ENCODE measurements at places on chromosomes 7 and 10. TPM values are rescaled to one million over a fixed set of nuclear protein-coding genes. Genes with fewer than 3 reads are reported as not detected.

The FAS gene
- total RNA-seq = 6.1 TPM

The NDUFB8 gene
- 35.5 TPM for total RNA-seq

- no peak overlapping the region for H3K4me3 ChIP-seq
- H3K27ac ChIP-seq = no peak overlapping the region
- DNase-seq = no peak
These were observed 78.3 kb downstream of the SLC25A40 start for GRCh38 chr7:87797798-87798403.

The LRWD1 gene
- total RNA-seq = 9.3 TPM

DNA sequence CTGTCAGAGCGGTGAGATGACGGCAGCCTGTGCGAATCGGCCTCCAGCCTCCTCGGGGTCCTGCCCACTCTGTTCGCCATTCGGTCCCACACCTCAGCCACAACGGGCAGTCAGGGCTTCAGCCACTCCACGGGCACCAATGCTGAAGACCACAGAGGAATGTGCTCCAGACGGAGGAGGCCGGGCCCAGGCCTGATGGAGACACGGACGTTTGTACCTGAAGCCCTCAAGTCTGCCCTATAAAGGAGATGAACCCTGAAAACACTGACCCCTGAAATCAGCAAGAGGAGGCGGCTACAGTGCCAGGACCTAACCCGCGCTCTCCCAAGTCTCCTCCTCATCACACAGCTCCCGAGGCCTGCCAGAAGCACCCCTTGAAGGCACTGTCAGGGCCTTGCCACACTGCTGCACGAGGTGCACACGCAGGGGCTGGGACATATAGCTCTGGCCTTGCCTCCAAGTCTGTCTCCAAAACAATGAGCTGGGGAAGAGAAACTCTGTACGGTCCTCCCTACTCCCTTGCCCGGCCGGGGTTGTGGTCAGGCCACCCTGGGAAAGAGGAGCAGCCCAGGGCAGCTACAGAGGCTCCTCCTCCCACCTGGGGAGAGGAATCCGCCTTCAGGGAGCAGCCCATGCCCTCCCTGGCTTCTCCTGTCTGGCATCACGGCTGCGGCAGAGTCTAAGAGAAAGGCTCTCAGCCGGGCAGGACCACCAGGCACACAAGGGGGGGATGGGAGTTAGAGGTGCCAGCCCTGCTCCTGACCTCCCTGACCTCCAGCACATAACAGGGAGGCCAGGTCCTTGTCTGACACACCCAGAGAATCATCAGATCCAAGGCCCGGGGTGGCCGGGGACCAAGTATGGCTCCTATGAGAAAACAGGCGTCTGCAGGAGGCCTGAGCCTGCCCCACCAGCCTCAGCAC lies 310.1 kb downstream of the PTPRN2 start:
- H3K27me3 ChIP-seq = no peaks in the 10 kb centered on the region
- peak; percentile 33 for DNase-seq

The IKZF1 gene
- total RNA-seq = 0.93 TPM

GRCh38 chr7:111730476-111731300 lies 168.4 kb upstream of the IMMP2L start:
- no peak overlapping the region for H3K4me3 ChIP-seq
- no peaks in the 10 kb centered on the region for H3K36me3 ChIP-seq
- H3K27ac ChIP-seq = no peak overlapping the region

- no peaks in the 10 kb centered on the region for H3K36me3 ChIP-seq
- DNase-seq = no peak
- H3K4me1 ChIP-seq = no peaks in the 10 kb centered on the region
- H3K27me3 ChIP-seq = no peaks in the 10 kb centered on the region
- H3K27ac ChIP-seq = no peak overlapping the region
- no peak overlapping the region for H3K4me3 ChIP-seq
These were observed 293.6 kb downstream of the CSTF2T start for GRCh38 chr10:51405580-51406351.

GRCh38 chr7:42747044-42747443 lies 164.8 kb downstream of the C7orf25 start:
- H3K27me3 ChIP-seq = no peaks in the 10 kb centered on the region
- H3K4me1 ChIP-seq = no peaks in the 10 kb centered on the region
- no peak overlapping the region for H3K4me3 ChIP-seq
- DNase-seq = no peak

DNA sequence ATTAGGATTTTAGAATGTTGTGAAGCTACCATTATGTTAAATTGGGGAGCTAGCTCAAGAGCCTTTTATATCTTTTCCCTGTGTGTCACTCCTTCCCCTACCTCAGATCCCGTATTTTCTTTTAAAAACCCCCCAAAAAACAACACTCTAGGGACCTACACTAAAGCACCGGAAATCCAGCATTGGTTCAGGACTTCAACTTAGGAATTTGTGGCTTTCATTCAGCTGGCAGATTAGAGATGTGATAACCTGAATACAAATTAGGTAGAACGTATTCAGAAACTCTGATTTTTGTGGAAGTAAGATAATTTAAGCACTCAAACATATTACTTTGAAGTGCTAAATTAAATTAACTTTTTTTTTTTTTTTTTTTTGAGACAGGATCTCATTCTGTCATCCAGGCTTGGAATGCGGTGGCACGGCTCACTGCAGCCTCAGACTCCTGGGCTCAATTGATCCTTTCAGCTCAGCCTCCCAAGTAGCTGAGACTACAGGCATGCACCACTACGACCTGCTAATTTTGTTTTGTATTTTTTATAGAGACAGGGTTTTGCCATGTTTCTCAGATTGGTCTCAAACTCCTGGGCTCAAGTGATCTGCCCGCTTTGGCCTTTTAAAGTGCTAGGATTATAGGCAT lies 6.8 kb downstream of the TBC1D12 start:
- H3K4me3 ChIP-seq = no peak overlapping the region
- no peak overlapping the region for H3K27ac ChIP-seq
- peaks cover 25% of the 10 kb centered on the region for H3K4me1 ChIP-seq
- no peaks in the 10 kb centered on the region for H3K27me3 ChIP-seq

- H3K27me3 ChIP-seq = no peaks in the 10 kb centered on the region
- DNase-seq = no peak
- H3K36me3 ChIP-seq = no peaks in the 10 kb centered on the region
- no peak overlapping the region for H3K4me3 ChIP-seq
These were observed 25.7 kb downstream of the MRPS33 start for GRCh38 chr7:140989068-140989467.

The EPO gene
- total RNA-seq = 5.5 TPM

GRCh38 chr7:128909625-128910568 lies 612 bp downstream of the KCP start:
- peak; percentile 12 for DNase-seq
- no peaks in the 10 kb centered on the region for H3K4me1 ChIP-seq
- no peaks in the 10 kb centered on the region for H3K36me3 ChIP-seq
- H3K27me3 ChIP-seq = no peaks in the 10 kb centered on the region

DNA sequence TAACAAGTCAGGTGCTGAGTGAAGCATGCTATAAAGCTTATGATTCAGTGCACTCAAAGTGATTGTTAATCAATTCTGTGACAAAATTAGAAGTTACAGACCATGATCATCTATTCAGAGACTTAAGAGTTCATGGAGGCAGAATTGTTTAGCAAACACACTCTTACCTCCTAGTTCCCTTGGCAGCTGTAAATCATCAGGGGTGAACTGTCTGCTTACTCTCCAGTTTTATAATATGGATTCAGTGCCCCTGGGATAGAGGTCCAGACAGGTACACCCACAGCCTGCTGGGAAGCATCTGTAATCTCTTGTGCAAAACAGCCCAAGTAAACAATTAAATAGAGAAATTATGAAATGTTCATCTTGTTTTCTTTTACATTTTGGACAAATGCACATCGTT lies 835.0 kb upstream of the COBL start:
- peaks cover 5% of the 10 kb centered on the region for H3K4me1 ChIP-seq
- DNase-seq = no peak
- H3K36me3 ChIP-seq = no peaks in the 10 kb centered on the region

DNA sequence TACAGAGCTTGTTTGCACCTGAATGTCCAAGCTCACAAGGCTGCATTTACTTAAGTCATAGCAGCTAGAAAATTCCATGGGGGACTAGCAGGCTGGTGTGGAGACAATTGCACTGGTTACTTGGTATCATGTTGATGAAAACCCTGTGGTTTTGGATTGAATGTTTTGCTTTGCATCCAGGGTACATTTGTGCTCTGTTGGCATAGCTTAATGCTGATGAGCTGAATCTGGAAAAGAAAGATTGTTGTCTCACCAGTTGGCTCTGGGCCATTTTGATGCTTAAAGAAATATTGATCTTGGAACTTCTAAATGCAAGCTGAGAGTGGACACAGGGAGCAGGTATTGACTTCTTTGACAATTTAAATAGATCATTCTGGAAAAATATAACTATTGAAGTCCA lies 122.5 kb upstream of the MBL2 start:
- H3K27ac ChIP-seq = no peak overlapping the region
- no peaks in the 10 kb centered on the region for H3K4me1 ChIP-seq
- no peaks in the 10 kb centered on the region for H3K27me3 ChIP-seq
- no peak overlapping the region for H3K4me3 ChIP-seq

DNA sequence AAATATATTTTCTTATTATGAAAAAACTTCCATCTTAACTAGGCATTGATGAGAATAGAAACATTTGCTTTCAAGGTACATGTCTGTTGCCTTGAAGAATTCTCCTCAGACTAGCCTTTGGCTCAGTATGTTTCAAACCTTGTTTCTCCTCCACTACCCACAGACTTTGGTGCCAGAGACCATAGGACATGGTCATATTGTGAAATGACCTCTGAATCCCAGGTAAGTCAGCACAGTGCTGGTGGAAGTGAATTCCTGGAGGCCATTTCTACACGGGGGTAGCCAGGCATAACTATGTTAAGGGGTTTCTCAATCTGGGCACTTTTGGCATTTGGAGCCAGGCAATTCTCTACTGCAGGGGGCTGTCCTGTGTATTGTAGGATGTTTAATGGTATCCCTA lies 112.3 kb upstream of the FAM133B start:
- no peaks in the 10 kb centered on the region for H3K36me3 ChIP-seq
- H3K4me1 ChIP-seq = peaks cover 20% of the 10 kb centered on the region
- no peaks in the 10 kb centered on the region for H3K27me3 ChIP-seq
- H3K27ac ChIP-seq = no peak overlapping the region
- no peak overlapping the region for H3K4me3 ChIP-seq
- no peak for DNase-seq

GRCh38 chr10:71213761-71214440 lies 1.5 kb downstream of the UNC5B start:
- H3K4me3 ChIP-seq = peak overlapping the region; percentile 79
- H3K27me3 ChIP-seq = no peaks in the 10 kb centered on the region
- no peak for DNase-seq
- H3K36me3 ChIP-seq = no peaks in the 10 kb centered on the region
- H3K27ac ChIP-seq = peak overlapping the region; percentile 60
- peaks cover 7% of the 10 kb centered on the region for H3K4me1 ChIP-seq

The AKR1C8 gene
- not detected for total RNA-seq

- H3K27me3 ChIP-seq = no peaks in the 10 kb centered on the region
- no peak overlapping the region for H3K4me3 ChIP-seq
- no peak for DNase-seq
- H3K36me3 ChIP-seq = no peaks in the 10 kb centered on the region
These were observed 650.9 kb upstream of the GALNT17 start for GRCh38 chr7:70480927-70481569.

Data from pancreas (tissue), 10 donors.